Activated T-cell treated with anti-CD3 and anti-CD28 coated beads, Interleukin-2, amount 50 U/mL, for 72 hours (primary cell): ENCODE measurements at places on chromosomes 7 and 10.

GRCh38 chr7:88281749-88282148, 24.9 kb downstream of the STEAP4 start:
- no peak for DNase-seq
- H3K4me3 ChIP-seq, result no peak overlapping the region
- no peaks in the 10 kb centered on the region for H3K4me1 ChIP-seq
- H3K36me3 ChIP-seq, result no peaks in the 10 kb centered on the region
- H3K27me3 ChIP-seq, result peaks cover 10% of the 10 kb centered on the region

DNA sequence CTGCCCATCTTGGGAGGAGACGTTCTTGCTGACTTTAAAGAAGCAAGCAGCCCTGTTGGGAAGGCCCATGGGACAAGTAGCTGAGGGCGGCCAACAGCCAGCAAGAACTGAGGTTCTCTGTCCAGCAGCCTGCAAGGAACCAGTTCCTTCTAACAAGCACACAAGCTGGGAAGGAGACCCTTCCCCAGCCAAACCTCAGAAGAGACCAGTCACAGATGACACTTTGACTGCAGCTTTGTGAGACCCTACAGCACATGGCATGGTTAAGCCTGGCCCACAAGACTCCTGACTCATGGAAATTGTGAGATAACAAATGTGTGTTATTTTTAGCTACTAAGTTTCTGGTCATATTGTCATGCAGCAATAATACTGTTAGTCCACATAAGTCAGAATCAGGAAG, 99.9 kb downstream of the PRLHR start:
- no peak overlapping the region for H3K4me3 ChIP-seq
- DNase-seq, result no peak
- H3K27ac ChIP-seq, result no peak overlapping the region
- H3K36me3 ChIP-seq, result peaks cover 2% of the 10 kb centered on the region

DNA sequence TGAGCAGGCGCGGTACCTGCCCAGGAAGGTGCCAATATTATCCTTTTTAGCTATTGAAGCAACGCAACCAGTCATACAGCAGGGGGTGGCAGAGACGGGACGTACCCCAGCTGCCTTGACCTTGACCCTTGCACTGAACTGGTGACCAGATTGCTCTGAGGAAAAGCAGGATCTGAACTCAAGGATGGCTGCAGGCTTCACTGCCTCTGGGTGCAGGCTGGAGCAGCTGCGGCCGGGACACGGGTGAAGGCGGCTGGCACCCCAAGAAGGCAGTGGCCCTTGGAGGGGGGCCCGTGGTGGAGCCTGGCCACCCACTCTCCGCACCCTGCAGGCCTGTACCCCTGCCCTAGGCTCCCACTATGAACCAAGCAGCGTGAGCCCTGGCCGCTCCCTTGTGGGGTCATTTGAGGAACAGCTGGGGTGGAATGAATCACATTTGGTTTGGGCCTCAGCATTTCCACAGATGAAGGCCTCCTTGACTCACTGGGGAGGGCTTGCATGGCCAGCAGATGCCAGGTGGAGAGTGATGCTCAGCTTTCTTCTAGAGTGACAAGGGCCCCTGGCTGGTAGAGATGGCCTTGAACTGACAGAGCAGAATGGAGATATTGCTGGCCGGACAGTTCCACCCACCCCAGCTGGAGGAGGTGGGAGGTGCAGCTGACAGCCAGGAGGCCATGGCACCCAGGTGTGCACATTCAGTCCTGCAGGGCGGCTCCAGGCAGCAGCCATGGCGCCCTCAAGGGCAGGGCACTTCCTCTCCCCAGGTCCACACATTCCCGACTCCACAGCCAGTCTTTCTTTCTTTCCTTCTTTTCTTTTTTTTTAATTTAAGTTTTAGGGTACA, 218.7 kb downstream of the WDR37 start:
- no peak for DNase-seq
- H3K27me3 ChIP-seq, result peaks cover 7% of the 10 kb centered on the region
- H3K36me3 ChIP-seq, result no peaks in the 10 kb centered on the region
- no peaks in the 10 kb centered on the region for H3K4me1 ChIP-seq

DNA sequence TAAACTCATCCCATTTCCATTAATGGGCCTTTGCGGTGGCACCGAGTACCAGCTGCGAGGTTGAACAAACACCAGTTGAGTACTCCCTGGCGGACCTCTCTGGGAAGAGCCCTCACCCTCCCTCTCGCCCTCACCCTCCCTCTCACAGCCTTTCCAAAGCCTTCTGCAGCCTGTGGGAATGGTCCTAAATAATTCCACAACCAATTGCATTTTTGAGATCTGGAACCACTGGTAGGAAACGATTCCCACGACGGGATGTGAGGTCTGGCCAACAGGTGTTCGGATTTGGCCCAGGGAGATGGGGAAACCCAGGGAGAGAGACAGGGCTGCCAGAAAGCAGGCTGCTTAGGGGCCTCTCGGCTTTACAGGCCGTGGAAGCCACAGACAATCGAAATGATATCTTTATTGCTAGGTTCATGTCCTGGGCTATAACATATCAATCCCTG, 5.3 kb downstream of the PTF1A start:
- H3K4me1 ChIP-seq, result no peaks in the 10 kb centered on the region
- H3K27me3 ChIP-seq, result peaks cover 79% of the 10 kb centered on the region
- no peak overlapping the region for H3K4me3 ChIP-seq
- H3K27ac ChIP-seq, result no peak overlapping the region

GRCh38 chr7:32223071-32223650, 153.0 kb upstream of the PDE1C start:
- no peak overlapping the region for H3K4me3 ChIP-seq
- H3K36me3 ChIP-seq, result no peaks in the 10 kb centered on the region
- DNase-seq, result no peak
- peaks cover 5% of the 10 kb centered on the region for H3K27me3 ChIP-seq
- H3K4me1 ChIP-seq, result no peaks in the 10 kb centered on the region

DNA sequence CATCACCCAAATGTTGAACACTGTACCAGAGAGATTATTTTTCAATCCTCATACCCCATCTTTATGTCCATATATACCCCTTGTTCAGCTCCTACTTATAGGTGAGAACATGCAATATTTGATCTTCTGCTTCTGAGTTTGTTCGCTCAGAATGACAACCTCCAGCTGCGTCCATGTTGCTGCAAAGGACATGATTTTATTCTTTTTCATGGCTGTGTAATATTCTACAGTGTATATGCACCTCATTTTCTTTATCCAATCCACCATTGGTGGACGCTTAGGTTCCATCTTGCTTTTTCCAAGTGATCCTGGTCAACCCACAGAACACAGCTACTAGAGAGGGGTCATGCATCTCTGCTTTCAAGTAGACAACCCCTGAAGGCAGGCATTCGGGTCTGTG, 99.5 kb downstream of the MYL10 start:
- H3K4me1 ChIP-seq, result no peaks in the 10 kb centered on the region
- peaks cover 6% of the 10 kb centered on the region for H3K27me3 ChIP-seq
- DNase-seq, result no peak

DNA sequence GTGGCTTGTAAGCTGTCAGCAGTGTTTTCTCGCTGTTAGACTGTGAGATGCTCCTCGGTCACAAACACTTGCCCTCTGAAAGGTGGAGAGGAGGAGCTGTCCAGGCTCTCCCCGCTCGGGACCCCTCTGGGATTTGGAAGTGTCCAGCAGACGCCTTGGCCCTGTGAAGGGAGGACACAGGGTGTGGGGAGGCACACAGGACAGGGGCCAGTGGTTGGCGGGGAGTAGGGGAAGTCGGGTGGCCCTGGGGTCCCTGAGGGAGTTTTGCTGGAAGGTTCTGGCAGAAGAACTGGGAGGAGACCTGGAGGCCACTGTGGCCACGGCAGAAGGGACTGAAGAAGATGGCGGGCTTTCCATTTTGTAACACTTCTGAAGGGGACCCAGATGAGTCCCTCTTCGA, 47.2 kb upstream of the DPYSL4 start:
- H3K27ac ChIP-seq, result no peak overlapping the region
- no peak for DNase-seq
- no peaks in the 10 kb centered on the region for H3K27me3 ChIP-seq
- H3K36me3 ChIP-seq, result no peaks in the 10 kb centered on the region
- H3K4me1 ChIP-seq, result no peaks in the 10 kb centered on the region
- H3K4me3 ChIP-seq, result no peak overlapping the region

DNA sequence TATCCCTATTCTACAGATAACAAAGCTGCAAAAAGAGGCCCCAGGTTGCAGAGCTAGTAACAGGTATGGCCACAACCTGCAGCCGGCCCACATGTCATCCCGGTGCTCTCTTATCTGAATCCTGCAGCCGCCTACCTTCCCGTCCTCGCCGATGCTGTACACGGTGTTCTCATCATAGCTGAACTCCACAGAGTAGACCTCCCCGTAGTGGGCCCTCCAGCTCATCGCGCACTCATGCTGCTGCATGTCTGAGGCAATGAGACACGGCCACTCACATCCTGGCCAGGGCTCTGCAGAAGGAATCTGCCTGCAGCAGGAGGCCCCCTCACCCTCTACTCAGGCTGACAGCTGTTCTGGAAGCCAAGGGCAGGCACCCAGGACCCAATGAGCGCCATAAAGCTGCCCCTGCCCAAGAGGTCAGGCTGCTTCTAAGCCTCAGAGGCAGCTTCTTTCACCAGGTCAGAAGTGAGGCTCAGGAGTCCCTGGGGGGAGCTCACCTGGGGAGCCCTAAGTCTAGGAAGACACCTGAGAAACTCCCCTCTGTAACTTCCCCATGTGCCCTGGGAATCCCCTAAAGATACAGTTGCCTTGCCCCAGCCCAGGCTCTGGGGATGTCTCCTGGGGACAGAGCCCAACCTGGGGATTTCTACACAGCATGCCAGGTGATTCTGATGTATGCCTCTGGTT, 17.9 kb upstream of the CYREN start:
- peaks cover 14% of the 10 kb centered on the region for H3K4me1 ChIP-seq
- DNase-seq, result no peak
- no peak overlapping the region for H3K27ac ChIP-seq
- H3K27me3 ChIP-seq, result no peaks in the 10 kb centered on the region
- no peak overlapping the region for H3K4me3 ChIP-seq

DNA sequence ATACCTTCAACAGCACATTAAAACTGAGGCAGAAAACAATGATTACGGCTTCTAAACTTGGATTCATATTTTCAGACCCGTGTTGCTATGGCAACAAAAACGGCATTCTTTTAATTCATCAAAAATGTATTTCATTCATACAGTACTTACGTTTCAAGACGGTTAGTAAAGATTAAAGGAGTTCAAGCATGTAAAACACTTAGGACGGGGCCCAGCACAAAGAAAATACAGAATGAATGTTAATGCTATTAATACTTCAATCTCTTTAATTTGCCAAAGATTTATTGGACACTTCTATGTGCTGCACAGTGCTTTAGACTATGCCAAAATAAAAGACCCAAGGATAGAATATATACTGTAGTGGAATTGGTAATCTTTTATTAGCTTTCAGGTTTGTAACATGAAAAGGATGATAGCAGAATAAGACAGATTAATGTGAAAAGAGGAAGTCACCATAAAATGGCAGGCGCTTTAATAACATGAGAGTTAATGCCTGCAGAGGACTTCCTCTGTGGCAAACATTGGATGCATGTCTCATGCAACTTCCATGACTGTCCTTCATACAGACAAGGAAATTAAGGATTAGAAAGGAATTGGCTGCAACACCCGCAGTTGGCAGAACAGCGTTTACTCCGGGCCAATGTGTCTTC, 201.6 kb upstream of the KLF6 start:
- peaks cover 19% of the 10 kb centered on the region for H3K4me1 ChIP-seq
- no peak for DNase-seq
- no peak overlapping the region for H3K27ac ChIP-seq
- peaks cover 2% of the 10 kb centered on the region for H3K36me3 ChIP-seq
- H3K27me3 ChIP-seq, result peaks cover 5% of the 10 kb centered on the region

DNA sequence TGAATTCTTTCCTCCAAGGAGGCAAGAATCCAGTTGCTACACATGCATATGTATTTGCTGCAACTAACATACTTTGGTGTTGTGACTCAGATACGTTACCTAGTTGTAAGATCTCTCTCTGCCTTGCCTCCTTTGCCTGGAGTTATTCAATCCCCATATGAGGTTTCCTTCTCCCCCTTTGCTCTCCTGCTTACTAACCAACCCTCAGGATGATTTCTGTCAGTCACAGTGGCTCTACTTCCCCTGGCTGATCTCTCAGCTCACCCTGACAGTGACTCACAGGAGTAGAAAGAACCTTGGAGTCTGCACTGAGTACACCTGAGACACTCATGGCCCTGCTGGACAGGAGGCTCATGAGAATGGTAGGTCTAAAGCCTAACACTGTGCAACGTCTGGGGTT, 92.0 kb downstream of the TMEM106B start:
- H3K27ac ChIP-seq, result no peak overlapping the region
- H3K4me3 ChIP-seq, result no peak overlapping the region
- DNase-seq, result no peak
- no peaks in the 10 kb centered on the region for H3K4me1 ChIP-seq
- peaks cover 7% of the 10 kb centered on the region for H3K27me3 ChIP-seq
- H3K36me3 ChIP-seq, result no peaks in the 10 kb centered on the region

DNA sequence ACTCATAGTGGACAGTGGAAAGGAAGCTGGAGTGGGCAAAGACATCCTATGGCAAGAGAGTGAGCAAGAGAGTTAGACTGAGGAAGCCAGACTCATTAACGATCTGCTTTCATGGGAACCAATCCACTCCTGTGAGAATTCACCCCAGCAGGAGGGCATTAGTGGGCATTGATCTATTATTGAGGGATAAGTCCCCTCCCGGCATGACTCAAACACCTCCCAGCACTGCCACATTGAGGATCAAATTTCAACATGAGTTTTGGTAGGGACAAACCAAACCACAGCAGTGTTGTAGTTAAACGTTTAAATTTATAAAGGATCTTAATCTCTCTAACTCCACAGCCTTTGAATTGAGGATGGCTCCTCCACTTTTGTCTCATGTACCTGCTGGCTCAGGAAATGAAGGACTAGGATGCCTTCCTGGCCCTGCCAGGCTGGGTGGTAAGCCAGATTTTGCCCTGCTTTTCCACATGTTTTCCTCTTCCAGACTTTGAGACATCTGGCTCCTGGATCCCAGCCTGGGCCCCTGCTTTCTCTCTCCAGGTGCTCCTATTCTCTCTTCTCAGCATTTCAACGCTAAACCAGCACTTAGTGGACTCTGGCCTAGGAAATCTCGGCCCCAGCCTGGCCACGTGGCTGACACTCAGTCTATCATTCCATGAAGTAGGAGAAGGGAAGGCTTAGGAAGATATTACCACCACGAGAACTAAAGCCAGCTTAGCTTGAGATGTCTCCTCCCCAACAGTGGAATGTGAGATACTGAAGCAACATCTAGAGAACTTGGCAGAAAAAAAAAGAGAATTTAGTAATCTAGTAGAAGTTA, 96.5 kb upstream of the PIP4K2A start:
- DNase-seq, result no peak
- H3K4me3 ChIP-seq, result no peak overlapping the region
- H3K36me3 ChIP-seq, result no peaks in the 10 kb centered on the region
- H3K27ac ChIP-seq, result no peak overlapping the region
- H3K27me3 ChIP-seq, result no peaks in the 10 kb centered on the region

DNA sequence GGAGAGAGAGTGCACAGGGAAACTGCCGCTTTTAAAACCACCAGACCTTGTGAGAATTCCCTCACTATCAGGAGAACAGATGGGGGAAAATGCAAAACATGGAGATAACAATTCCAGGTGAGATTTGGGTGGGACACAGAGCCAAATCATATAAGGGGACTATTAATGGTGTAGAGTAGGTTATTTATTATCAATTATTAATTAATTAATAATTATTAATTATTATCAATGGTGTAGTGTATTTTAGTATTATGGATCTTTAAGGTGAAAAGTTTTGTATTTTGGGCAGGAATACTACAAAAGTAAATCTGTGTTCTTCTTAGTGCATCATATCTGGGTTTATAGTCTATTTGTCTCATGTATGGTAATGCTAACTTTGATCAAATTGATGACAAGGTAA, 377.7 kb upstream of the KCND2 start:
- H3K36me3 ChIP-seq, result no peaks in the 10 kb centered on the region
- DNase-seq, result no peak
- H3K27ac ChIP-seq, result no peak overlapping the region
- H3K27me3 ChIP-seq, result no peaks in the 10 kb centered on the region
- no peaks in the 10 kb centered on the region for H3K4me1 ChIP-seq
